Esophagus muscularis mucosa (tissue), 4 donors: ENCODE measurements at places on chromosomes 2 and 18.

DNA sequence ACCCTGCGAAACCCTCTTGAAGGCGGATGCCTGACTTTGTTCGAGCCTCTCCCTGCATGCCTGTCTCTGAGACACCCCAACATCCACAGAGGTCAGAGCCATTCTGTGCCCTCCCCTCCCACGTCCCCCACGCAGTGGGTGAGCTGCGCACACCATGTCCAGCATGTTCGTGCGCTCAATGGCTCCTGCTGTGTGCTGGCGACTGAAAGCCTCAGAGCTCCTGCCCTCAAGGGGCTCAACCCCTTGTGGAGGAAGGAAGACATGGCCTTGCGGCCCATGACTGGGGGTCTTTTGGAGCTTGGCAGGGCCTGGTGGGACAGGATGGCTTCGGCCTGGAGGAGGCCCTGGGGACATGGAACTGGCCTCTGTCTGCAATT is 45.7 kb downstream of the ANKMY1 start:
- DNase-seq = no peak

- no peak for DNase-seq
Observed at GRCh38 chr2:96121414-96121813, 5.0 kb upstream of the ADRA2B start.

DNA sequence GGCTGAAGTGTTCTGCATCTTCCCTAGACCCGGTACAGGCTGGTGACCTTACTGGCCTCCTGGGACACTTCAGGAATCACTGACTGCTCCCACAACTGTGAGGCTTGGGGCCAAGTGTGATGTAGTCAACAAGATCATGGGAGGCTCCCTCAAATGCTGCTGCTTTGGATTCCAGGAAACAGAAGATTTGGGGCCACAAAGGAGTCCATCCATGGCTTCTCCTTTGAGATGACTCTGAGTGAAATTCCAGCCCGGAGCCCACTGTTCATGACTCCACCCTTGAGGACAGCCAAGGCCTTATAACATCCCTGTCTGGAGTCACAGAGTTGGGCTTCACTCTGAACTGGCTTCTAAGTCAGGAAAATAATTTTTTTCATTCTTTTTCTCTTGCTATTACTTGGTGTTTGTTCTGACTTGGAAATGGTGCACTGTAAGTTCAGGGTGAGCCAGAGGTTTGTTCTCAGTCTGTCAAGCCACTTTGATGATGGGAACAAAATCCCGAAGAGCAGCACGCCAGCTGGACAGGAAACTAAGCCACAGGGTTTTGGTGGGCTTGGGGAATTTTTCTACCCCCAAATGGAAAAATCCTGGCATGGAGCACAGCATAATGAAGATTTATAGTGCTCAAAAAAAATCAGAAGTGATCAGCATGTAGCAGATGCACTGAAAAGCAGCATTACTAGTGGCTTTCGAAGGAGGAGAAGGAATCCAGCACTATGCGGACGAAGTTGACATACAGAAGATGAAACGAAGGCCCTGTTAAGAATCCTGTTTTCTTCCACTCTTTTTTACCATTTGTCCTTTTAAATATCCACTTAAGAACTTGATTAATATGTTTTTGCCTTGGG is 98.1 kb upstream of the ZFP36L2 start:
- no peak for DNase-seq

DNA sequence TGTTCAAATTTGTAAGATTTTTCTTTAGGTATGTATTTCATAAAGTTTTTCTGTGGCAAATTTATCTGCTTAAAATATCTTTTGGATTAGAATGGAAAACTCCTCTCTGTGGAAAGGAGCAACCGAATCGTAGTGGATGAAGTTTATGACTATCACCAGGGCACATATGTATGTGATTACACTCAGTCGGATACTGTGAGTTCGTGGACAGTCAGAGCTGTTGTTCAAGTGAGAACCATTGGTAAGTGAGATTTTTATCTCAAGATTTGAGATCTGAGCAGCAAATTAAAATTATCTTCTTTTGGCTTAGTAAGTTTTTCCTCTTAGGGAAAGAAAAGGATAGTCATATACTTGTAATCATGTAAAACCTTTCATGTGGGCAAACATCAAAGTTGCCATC is 14.2 kb downstream of the IL18RAP start:
- no peak for DNase-seq

DNA sequence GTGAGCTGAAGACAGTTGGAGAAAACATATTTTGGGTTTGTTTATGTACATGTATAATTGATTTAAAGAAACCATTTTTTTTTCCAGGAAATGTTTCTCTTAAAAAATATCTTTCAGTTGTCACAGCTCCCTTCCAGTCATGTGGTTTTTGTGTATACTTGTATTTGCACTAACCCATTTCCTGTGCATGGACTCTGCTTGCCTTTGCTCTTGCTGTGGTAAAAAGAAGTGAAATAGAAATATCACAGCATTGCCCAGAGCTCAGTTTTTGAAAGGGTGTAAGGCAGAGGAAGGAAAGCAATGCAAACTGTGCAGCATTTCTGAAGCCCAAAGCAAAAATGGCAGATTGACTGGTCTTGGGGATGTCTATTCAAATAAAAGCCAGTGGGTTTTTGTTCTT is 10.4 kb upstream of the DOCK10 start:
- DNase-seq = no peak

- no peak for DNase-seq
Observed at GRCh38 chr2:12604341-12604740, 112.4 kb upstream of the TRIB2 start.

DNA sequence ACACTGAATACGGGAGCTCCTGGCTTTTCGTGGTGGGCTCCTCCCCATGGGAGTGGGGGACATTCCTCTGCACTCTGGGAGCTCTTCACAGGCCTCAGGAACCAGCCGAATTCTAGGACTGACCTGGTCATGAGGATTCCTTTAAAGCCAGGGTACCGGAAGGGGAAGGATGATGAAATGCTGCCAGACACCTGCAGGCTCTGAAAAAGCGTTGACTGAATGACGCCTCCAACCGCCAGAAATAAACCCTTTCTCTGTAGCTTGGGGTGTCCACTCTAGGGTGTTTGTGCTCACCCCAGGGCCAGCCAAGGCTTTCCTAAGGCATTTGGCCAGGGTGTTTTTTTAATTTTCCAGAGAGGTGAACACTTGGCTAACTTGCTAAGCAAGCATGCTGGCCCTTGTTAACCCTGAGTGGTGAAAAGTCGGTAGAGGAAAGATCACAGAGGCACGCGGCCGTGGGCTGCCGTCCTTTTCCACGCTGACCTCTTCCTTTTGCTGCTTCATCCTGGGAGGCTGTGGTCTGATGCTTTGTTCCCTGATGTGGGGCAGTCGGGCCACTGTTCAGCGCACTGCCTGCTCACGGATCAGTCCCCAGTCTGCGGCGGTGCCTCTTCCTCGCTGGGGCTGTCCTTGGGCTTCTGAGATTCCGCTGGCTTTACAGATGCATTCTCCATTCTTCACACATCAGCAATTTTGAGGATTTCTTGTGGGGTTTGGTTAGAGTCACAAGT is 32.0 kb downstream of the IMPA2 start:
- no peak for DNase-seq

DNA sequence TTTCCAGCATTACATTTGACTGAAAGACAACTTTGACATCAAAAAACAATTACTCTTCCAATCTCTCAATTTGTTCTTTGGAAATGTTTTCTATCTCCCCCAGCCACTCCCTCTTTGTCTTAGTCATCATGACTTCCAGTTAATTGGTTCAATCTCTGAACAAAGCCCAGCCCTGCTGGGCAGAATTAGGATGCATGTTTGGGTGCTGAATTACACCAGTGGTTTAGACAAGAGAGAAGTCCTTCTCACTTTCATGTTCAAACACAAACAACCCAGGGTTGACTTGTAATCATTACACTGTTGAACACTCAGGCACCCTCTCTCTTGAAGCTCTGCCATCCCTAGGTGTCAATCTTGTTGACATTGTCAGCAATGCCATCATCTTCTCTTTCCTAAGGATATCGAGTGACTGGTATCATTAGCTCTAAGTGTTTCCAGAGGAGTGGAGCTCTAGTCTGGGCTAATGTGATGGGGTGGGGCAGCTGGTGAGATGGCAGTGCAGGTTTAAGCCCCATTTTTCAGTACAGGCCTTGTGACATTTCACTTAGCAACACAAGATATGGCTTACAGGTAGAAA is 90.8 kb upstream of the MEIS1 start:
- no peak for DNase-seq

GRCh38 chr2:218428846-218429558 is 10.1 kb downstream of the VIL1 start:
- no peak for DNase-seq

- no peak for DNase-seq
Observed at GRCh38 chr2:168136392-168136977, 110.9 kb downstream of the STK39 start.

DNA sequence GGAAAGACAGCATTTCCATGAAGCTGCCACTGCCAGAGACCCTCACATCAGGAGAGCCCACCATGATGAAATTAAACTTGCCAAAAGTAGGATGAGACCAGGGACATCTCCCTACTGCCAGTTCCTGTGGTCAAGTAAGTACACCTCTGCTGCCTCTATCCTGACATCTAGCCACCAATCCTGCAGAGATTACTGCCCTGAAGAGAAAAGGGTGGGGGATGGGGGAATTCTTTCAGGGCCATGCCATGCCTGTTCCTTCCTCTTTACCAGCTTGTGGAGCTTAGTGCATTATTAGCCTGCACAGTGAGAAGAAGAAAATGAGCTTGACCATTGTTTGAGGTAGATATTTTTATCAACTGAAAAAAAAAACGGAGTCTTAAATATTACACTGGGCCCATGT is 397.2 kb upstream of the CDH2 start:
- no peak for DNase-seq

- DNase-seq = no peak
Observed at GRCh38 chr2:176483901-176484568, 214.8 kb downstream of the MTX2 start.

DNA sequence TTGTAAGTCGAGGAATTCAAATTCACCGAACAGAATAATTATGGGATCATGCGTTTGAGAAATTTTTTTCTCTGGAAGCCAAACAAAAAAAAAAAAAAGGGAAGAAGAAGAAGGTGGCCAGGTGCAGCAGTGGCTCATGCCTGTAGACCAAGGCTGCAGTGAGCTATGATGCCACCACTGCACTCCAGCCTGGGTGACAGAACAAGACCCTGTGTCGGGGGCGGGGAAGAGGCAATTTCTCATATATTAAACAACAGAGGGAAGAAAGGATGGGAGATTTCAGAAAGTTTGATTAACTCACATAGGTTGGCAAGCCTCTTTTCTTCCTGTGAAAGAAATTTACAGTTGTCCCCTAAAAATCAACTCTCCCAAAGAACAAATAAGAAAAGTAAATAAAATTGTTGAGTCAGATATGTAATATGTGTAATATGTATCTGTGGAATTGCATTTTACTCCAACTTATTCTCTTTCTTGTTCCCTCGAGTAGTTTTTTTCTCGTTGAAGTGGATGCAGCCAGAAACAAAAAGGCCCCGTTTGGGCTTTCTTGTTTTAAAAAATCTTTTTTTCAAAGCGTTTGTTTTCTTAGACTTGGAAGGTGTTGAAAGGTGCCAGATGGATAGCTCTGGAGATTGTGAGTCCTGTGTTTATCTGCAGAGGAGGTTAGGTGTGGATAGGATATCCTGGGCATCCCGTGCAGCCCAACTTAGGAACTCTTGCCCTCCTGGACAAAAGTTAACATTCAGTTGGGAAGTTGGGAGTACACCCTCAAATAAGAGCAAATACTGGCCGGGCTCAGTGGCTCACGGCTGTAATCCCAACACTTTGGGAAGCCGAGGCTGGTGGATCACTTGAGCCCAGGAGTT is 25.4 kb upstream of the FMNL2 start:
- no peak for DNase-seq

- DNase-seq = no peak
Observed at GRCh38 chr18:57281519-57281918, 70.8 kb upstream of the ST8SIA3 start.

DNA sequence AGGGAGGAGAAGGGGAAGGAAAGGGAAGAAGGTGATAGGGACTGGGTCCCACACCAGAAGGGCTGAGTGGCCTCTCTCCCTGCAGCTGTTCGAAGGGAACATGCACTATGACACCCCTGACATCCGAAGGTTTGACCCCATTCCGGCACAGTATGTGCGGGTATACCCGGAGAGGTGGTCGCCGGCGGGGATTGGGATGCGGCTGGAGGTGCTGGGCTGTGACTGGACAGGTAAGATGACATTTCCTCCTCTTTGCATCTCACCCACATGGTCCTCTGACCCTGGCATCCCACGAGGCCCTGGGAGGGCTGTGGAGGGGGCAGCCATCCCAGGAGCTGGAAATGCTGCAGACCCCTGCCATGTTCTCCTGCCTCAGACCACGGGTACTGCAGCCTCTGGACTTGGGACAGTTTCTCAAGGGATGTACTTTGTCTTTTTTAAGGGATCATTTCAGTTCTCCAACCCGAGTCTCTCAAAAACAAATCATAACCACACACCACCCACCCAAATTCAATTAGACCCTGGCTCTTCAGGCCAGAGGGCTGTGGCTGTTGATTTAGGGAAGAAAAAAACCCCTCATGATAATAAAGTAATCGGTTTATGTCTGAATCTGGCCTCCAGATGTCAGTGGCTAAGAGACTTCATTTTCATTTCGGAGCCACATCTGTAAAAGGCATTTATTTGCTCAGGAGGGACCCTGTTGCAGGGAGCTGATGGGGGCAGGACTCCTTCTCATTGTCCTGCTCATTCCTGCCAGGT is 63.5 kb downstream of the NRP2 start:
- DNase-seq = no peak

DNA sequence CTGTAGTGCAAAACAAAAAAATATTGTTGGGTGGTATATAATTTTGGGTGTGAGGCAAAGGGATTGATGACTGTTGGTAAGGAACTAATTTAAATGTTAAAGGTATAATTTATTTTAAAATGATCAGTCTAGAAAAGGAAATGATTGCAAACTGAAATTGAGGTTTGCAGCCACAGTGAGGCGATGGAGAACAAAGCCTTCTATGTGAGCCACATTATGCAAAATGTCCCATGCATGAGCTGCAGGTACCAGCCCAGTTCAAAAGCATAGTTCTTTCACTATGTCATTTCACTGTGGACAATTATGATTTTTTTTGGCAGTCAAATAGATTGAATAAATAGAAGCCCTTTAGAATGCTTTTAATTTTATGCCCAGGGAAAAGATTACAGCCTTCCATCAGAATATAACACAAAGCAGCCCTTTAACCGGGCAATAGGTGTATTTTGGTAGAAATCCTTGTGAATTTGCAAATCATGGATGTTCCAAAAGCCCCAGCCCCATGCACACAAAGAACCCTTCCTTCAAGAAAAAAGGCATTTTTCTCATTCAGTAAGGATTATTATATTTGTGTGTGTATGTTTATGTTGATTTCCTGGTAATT is 1.7 kb downstream of the MAP2 start:
- no peak for DNase-seq
